ENCODE measurements at places on chromosomes 2 and 18.

DNA sequence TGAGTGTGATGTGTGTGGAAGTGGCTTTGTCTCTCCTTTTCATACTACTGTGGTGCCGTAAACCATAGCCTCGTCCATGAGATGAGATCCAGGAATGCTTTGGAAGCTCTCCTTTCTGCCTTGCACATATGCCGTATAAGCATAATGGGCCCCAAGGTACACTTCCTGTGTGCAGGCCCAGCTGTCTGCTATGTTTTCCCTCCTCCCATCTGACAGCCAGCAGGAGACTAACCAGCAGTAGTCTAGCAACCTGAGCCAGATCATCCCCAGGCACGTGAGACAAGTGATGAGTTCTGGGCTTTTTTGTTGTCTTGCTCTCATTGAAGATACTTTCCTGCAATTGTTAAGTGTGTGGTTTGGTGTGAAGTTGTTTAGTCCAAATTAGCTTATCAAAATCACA lies 555.5 kb upstream of the LRRTM4 start:
- DNase-seq, result no peak

- DNase-seq, result peak; percentile 86
These were observed 9.4 kb upstream of the COLEC11 start for GRCh38 chr2:3585261-3586109.

DNA sequence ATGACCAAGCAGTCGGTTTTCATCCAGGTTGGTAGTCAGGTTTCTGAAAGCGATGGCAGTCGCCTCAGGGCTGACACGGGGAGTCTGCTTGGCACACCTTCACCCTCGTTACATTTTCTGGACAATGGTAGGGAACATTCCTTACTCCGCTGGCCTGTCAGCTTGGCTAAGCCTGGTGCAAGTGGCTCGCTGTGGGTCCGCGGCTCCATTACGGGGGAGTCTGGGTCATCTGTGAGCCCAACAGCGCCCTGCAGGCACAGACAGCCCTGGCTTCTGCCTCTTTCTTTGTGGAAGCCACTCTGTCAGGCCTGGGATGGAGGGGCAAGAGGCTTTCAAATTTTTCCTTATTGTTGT lies 95.6 kb downstream of the HDAC4 start:
- no peak for DNase-seq

DNA sequence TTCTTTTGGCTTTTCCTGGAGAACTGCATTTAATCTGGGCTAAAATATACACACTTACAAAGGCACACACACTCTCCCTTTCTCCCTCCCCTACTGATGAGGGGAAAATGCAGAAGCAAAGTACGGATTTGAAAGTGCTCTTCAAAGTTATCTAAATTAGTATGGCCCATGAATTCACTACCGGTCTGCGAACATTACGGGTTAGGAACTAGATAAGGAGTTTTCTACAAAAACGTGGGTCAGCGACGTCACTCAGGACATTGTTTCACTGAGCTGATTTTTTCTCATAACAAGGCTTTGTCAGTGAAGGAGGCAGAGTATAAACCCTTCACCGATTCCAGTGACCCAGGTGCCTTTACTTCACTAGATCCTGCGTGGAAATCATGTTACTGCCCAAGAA lies 47.3 kb downstream of the COA5 start:
- DNase-seq, result no peak

- DNase-seq, result peak; percentile 6
These were observed 198.1 kb upstream of the SLC39A10 start for GRCh38 chr2:195458936-195459335.

GRCh38 chr2:128016620-128017019 lies 11.2 kb downstream of the SAP130 start:
- DNase-seq, result no peak

DNA sequence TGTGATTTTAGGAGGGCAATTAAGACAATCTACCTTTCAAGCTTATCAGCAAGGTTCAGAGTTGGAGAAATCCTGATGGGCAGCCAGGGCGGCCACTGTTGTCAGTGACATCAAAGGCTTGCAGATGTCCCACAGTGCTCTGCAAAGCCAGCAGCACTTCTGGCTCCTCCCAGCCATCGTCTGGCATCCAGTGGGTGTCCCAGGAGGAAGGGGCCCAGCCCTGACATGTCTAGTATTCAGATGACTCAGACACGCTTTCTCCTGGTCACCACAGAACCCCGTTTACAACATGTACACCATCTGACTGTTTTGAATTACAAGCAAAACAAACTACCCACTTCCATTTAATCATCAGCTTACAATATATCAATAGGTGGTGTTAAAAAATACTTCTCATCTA lies 61.4 kb downstream of the CYRIA start:
- no peak for DNase-seq
